ENCODE measurements at places on chromosomes 1 and 21.

- DNase-seq = no peak
These were observed 696.7 kb downstream of the PTPRU start for GRCh38 chr1:29933067-29933466.

DNA sequence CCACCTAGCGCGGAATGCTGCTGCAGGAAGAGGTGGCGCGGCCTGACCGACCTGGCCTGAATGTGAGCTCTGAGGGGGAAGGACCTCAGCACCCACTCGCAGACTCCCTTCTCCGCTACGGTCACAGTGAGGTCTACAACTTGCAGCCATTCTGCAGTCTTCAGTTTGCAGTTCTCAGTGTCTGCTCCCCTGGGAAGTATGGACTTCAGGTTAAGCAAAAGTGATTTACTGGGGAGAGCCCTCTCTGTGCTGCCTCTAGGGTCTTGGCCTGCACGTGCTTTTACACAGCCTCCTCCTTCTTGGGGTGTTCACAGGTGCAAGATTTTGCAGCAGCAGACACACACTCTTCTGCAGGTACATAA, 296.0 kb downstream of the OMA1 start:
- DNase-seq = no peak

DNA sequence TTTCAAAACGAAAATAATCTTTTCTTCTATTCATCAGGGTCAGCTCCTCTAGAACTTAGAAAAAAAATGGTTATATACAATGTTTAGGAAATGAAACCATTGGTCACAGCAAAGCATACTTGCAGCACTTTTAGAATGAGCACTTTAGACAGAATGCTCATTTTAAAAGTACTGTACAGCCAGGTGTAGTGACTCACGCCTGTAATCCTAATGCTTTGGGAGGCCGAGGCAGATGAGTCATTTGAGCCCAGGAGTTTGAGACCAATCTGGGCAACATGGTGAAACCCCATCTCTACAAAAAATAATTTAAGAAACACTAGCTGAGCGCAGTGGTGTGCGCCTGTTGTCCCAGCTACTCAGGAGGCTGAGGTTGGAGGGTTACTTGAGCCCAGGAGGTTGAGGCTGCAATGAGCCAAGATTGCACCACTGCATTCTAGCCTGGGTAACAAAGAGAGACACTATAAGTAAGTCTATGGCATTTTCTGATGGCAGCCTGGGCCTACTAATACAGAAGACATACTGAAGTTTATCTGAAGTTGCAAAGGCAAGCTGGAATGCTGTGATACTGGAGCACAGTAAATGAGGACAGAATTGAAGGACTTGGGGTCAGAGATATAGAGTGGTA, 48.9 kb upstream of the ZNF326 start:
- DNase-seq = no peak

DNA sequence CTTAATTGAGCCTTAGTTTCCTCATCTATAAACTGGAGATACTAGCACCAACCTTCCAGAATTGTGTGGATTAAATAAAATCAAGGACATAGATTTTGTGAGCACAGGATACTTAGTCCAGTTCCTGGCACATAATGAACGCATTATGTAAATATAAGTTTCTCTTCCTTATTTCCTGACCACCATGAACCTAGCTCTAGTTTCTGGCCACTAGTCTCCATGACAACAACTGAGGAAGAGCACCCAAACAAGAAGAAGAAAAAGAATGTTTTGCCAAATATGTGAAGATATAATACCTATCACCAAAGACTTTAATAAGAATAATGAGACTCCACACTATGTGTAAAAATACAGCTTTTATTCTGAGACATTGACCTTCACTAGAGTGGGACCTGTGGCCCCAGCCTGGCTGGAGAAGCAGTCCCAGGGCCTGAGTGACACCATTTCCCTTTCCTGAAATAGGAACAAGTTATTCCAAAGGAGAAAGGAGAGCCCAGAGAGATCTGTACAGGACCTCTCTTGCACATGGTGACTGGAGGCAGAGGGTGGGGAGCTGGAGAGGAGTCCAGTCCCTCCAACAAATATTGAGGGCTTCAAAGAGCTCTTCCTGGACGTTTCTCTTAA, 940 bp upstream of the USF1 start:
- no peak for DNase-seq

- DNase-seq = no peak
These were observed 8.4 kb downstream of the ATP1A4 start for GRCh38 chr1:160159846-160160245.

GRCh38 chr1:160607011-160607671, 27.8 kb upstream of the CD84 start:
- no peak for DNase-seq

- no peak for DNase-seq
These were observed 26.9 kb downstream of the ITPKB start for GRCh38 chr1:226711976-226712741.

DNA sequence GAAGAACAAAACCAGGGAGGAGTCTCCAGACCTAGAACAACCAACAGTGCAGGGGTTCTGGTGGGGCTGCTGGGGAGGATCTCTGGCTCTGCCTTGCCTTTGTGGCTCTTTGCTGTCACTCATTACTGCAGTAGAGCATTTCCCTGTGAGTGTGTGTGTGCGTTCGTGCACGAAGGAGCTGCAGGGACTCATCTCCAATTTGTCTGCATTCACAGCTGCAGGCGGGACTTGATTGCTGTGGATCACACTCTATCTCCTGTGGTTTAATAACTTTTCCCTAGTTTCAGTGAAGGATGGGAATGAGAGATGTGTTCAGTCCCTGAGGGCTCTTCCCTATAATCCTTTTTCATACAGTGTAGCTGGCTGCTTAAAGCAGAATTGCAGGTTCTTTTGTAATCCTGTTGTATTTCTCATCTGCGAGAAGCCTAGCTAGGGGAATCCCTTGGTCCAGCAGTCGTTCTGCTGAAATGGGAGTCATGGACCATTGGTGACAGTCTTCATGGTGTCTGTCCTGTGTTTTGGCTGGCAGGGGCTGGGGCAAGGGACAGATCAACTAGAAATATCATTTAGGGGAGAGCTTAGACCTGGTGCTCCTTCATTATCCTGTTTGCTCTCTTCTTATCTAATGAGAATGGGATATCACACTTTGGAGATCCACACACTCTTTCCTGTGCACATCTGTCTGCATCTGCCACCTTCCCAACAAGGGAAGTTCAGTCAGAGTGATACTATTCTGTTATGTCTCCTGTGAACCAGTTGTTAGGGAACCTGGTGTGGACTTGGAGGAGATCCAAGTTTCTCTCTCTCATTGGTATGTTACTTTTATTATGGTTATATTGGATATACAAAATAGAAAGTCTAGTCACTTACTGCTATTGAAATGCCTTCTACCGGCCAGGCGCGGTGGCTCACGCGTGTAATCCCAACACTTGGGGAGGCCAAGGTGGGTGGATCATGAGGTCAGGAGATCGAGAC, 3.0 kb downstream of the PCP4L1 start:
- DNase-seq = no peak

DNA sequence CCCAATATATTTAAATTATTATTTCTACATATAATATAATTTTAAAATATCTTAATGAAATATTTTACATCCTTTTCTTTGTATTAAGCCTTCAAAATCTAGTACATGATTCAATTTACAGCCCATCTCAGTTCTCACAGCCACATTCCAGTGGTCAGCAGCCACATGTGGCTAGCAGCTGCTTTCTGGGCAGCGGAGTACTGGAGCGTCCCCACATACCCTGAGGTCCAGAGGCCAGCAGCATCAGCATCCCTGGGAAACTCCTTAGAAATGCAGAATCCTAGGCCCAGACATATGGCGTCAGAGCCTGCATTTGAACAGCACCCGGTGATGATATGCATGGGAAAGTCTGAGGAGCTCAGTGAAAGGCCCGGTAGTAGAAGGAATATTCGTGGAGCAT, 8.6 kb upstream of the LHX4 start:
- no peak for DNase-seq

DNA sequence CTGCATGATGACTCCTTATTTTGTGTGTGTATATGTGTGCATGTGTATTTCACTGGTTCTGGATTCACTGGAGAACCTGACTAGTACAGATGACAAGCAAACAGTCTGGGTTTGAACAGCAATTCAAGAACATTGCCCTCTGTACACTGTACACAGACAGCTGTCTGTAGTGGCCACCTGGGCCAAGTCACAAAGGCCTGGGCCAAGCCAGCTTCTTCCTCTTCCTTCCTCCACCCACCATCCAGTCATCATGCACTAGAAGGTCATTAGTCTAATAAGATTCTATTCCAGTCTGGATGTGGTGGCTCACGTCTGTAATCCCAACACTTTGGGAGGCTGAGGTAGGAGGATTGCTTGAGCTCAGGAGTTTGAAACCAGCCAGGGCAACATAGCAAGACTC, 155.9 kb downstream of the ELAVL4 start:
- no peak for DNase-seq

- DNase-seq = no peak
These were observed 764.8 kb downstream of the ADGRL2 start for GRCh38 chr1:82565546-82565945.

GRCh38 chr1:42177541-42177981, 13.0 kb upstream of the GUCA2A start:
- no peak for DNase-seq

DNA sequence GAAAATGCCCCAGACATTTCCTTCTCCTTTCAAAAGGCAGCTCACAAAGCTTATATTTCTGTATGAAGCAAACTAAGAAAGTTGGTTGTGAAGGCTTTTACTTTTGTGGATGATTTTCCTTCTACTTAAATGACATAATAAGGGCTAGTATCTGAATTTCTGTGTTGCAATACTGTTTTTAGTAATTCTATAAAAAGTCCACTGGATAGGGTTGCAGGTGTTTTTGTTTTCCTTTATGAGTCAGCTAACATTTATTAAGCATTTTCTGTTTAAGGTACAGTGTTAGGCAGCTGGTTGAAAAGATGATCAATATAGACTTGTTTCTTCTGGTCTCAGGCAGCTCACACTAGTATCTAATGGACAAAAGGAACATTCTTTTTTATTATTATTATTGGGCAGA, 722.2 kb downstream of the RWDD3 start:
- no peak for DNase-seq

Data from D721Med (cell line).